ENCODE measurements at places on chromosomes 6 and 20. TPM values are rescaled to one million over a fixed set of nuclear protein-coding genes. Genes with fewer than 3 reads are reported as not detected.

DNA sequence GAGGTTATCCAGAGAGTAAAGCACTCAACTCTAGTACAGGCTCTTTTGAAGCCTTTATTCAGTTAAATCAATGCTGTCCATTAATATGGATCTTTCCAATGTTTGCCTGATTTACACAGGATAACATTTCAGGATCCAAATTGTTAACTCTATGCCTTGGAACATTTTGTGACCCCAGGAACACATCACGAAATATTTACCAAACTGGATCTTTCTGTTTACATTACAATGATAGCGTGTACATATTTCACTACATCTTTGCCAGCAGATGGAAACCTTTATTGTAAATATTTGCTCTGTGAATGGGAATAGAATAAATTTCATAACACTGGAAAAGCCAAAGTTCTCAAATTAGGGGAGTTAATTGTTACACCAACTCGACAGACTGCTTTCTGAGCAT, 23.5 kb downstream of the BPIFA2 start:
- DNase-seq: no peak

- DNase-seq: no peak
These were observed 1604.6 kb downstream of the HACE1 start for GRCh38 chr6:103255132-103255531.

DNA sequence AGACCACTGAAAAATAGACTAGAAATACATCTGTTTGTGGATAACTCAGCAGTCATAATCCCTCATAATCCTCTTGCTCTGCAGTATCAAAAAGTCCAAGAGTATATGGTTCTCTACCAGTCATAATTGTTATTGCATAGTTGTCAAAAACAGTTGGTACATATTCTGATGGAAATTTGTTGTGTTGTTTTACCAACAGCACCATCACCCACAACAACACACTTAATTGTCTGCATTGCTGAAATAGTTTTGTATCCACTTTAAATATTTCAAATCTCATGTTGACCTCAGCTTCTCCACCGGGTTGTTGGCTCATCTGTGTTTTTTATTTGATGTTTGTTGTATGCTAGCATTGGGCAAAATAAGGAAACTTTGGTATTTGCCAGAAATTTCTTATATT, 39.4 kb downstream of the ITCH start:
- DNase-seq: no peak

Gene LAMA5
- 47.4 TPM for total RNA-seq

GRCh38 chr6:8041913-8042583, 22.1 kb downstream of the BLOC1S5 start:
- DNase-seq: no peak

Gene KCNK16
- total RNA-seq: not detected

DNA sequence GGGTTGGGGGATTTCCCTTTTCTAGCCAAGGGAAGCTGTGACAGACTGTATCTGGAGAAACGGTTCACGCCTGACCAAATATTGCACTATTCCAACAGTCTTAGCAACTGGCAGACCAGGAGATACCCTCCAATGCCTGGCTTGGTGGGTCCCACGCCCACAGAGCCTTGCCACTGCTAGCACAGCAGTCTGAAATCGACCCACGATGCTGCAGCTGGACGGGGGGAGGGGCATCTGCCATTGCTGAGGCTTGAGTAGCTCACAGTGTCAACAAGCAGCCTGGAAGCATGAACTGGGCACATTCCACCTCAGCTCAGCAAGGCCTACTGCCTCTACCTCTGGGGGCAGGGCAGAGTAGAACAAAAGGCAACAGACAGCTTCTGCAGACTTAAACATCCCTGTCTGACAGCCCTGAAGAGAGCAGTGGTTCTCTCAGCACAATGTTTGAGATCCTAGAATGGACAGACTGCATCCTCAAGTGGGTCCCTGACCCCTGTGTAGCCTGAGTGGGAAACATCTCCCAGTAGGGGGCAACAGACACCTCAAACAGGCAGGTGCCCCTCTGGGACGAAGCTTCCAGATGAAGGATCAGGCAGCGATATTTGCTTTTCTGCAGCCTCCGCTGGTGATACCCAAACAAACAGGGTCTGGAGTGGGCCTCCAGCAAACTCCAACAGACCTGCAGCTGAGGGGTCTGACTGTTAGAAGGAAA, 89.9 kb upstream of the ECI2 start:
- no peak for DNase-seq

Gene DEFB125
- total RNA-seq: not detected

DNA sequence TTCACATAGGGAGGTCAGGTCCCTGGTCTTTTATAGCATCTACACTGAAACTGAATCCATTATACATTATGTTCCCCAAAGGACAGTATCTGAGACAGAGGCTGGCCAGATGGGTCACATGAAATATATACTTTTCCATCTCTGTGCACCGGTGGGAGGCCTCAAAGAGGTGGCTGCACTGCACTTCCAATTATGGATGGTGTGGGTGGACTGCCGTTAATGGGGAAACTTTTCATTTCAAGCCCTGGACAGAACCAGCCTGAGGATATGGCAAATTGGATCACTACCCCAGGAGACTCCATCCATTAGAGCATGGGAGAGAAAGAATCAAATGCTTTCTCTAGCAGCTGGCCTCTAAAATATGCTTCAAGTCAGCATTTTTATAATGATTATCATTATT, 280.5 kb upstream of the OPRM1 start:
- DNase-seq: no peak

- no peak for DNase-seq
These were observed 24.8 kb downstream of the TASP1 start for GRCh38 chr20:13613917-13614316.

Gene SNX9
- total RNA-seq: 89.6 TPM

GRCh38 chr6:114989279-114989964, 646.6 kb upstream of the HS3ST5 start:
- DNase-seq: no peak

DNA sequence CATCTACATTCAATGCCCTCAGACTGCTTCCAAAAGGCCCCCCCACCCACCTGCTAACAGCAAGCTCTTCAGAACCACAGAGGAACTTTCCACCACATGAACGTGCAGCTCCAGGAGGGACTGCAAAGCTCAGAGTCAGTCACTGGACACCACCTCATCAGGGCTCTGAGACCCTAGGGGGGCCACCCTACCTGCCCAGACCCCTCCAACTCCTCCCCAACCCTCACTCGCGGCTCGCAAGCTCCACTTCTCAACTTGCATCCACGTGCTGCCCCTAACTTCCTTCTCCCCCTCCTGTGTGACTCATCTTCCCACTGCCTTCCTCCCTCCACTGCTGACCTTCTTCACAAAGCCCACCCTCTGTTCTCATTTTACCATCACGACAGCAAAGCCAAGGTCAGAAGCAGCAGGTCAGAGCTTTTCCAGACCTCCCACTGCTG, 6.5 kb downstream of the MBOAT1 start:
- no peak for DNase-seq

- no peak for DNase-seq
These were observed 11.3 kb upstream of the BFSP1 start for GRCh38 chr20:17542481-17542880.

DNA sequence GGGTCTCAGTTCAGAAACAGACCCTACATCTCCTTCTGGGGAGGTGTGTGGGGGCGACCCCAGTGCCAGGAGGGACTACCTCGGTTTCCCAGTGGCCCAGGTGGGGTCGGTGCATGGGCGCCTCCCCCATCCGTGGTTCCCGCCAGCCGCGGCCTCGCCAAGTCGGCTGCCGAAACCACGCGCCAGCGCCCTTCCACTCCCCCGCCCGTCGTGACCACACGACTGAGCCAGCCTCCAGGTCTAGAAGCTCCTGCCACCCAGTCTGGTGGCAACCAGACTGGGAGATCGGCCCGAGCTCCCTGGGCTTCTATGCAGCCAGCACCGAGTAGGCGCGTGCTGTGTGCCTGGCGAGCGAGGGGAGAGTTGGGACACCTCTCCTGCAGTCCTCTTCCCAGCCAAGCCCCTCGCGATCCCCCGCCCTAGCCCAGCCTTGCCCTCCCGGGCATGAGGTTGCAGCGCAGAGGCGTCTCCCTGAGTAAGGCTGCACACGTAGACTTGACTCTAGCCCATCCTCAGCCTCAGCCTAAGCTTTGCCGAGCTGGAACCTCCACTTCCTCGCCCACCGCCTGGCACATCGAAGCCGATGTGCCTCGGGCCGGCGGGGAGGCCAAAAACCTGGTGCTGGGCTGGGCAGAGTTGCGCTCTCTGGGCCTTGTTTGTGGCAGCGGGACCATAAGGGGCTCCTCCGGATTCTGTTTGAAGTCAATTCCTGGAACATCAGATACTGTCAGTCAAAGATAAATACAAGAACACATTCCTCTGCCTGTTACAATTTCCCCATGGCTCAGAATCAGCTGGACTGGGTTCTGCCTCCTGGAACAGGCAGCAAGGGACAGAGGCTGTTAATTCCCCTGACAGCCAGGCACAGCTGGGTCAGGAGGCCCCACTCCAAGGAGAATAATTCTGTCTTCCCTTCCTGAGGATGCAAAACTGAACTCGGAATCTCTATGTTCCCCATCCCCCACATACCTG, 1.5 kb upstream of the CPNE5 start:
- no peak for DNase-seq

GRCh38 chr6:121668259-121668658, 232.8 kb downstream of the GJA1 start:
- DNase-seq: no peak

GRCh38 chr6:17995414-17995813, 8.0 kb upstream of the KIF13A start:
- no peak for DNase-seq

DNA sequence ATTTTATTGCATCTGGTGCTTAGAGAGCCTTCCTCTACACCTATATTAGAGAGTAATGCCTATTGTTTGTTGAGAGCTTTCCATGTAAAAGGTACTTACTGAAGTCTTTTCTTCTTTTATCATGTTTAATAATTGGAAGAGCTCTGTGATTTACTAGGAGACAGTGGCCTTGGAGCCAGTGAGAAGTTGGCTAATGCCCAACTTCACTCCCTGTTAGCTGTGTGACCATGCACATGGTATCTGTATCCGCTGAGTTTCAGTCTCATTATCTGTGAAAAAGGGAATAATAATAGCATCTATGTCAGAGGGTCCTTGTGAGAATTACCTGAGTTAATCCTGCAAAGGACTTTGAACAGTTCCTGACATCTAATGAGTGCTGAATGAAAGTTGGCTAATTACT, 105.0 kb downstream of the CD109 start:
- DNase-seq: no peak

Gene PGC
- total RNA-seq: not detected

GRCh38 chr6:75317503-75318206, 33.1 kb upstream of the TMEM30A start:
- no peak for DNase-seq

DNA sequence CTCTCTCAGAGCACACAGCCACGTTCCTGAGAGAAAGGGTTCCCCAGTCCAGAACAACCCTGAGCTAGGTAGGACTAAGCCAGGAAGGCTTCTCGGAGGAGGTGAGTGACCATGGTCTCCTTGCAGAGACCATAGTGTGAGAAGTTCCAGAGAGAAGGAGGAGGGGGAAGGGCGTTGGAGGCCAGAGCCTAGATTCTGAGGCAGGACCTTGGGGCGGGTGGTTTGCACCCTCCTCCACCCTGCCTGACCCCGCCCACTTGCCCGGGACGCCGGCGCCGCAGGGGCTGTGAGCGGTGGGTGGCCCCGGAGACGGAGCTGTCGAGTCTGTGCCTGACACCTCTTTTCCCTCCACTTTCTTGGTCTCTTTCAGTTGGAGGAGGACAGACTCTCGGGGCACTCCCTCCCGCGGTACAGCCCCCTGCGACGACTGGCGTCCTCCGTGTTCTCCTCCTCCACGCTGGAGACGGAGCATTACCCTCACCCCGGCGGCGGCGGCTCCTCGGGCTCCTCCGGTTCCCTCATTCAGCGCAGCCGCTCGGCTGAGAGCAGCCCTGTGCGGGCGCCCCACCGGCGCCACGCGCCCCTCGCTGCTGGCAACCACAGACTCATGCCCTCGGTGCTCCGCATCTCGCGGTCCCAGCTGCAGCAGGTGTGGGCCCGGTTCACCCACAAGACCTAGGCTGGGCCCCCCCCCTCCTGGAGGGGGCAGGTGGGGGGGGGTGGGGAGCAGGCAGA, 26.2 kb downstream of the TTBK1 start:
- no peak for DNase-seq

DNA sequence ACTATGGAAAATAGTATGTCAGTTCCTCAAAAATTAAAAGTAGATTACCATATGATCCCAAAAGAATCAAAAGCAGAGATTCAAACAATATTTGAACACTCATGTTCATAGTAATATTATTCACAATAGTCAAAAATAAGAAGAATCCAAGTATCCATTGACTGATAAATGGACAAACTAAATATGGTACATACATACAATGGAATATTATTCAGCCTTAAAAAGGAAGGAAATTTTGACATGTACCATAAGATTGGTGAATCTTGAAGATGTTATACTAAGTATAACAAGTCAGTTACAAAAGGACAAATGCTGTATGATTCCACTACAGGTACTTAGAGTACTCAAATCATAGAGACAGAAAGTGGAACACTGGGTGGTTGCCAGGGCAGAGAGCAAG, 88.3 kb upstream of the TMEM30A start:
- no peak for DNase-seq

DNA sequence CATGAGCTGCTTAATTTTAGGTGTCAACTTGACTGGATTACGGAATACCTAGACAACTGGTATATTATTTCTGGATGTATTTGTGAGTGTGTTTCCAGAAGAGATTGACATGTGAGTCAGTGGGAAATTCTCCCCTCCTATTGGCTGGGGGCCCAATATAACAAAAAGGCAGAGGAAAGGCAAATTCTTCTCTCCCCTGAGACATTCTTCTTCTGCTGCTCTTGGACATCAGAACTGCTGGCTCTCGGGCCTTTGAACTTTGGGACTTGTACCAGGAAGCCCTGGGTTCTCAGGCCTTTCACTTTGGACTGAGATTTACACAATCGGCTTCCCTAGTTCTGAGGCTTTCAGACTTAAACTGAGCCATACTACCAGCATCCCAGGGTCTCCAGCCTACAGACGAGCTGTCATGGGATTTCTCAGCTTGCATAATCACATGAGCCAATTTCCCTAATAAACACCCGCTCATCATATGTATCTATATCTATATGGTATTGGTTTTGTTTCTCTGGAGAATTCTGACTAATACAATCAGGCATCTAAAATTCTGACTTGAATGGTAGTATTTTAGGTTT, 7.6 kb upstream of the BTN3A3 start:
- no peak for DNase-seq

Gene CD40
- 15.0 TPM for total RNA-seq

DNA sequence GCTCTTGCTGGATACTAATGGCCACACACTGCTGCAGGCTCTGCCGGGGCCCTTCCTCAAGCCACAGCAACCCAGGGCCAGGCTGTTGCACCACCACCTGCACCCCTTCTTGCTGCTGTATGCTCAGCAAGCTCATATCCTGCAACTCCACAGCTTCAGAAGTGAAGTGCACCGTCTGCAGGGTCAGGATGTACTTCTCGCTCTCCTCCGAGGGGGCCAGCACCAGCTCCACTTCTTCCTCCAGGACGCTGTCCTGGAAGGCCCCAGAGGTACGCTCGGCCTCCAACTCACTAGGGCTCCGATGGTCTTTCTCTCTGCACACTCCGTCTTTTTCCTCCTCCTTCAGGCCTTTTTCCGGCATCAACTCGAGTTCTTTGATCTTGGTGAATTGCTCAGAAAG, 1.2 kb downstream of the CTCFL start:
- no peak for DNase-seq

Data from omental fat pad (tissue), 4 donors.